ENCODE measurements at places on chromosomes 4 and X.

GRCh38 chr4:7854697-7855370 is 84.8 kb downstream of the AFAP1 start:
- DNase-seq, result no peak

DNA sequence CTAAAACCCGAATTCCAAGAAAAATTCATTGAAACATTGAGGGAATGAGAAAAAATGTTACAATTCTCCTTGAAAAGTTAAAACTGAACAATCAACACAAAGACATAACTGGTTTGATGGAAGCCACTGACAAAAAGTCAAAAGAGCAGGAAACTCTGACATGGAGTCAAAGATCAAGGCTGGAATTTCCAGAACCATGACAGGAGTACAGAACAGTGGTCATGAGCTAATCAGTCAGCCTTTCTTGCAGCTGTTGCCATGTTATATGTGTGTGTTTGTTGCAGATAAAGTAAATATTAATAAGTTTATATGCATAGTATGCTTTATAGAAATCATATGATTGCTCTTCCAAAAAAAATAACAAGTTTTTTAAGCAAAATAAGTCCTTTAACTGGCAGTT is 184.7 kb upstream of the HCCS start:
- no peak for DNase-seq

DNA sequence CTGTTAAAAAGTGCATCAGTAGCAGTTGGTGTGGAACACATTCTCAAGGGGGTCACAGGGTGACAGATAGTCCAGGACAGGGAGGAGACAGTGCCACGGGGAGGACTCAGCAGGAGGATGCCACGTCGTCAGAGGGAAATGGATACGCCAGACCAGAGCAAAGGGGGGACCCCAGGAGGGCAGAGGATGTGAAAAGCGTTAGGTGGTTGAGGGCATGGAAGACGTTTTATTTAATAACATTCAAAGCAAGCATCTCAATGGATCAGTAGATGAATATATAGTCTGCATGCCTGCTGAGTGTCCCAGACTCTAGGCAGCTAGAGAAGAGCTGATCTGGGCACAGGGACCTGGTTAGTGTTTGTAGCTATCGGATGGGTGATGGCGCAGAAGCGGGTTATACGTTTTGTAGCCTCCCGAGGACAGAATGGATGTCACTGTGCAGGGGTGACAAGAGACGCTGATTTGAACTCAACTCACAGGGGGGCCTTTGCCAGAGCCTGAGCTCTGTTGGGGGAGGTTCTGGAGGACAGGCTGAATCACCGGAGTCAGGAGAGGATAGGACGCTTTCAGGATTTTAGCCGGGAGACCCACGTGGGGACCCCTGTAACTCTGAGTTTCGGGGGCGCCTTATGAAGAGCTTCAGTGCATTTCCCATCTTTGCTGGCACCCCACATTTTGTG is 81.3 kb downstream of the STOX2 start:
- no peak for DNase-seq

GRCh38 chrX:29090811-29091210 is 503.6 kb downstream of the IL1RAPL1 start:
- no peak for DNase-seq

GRCh38 chr4:131054489-131055019 is 1958.6 kb downstream of the C4orf33 start:
- DNase-seq, result no peak

DNA sequence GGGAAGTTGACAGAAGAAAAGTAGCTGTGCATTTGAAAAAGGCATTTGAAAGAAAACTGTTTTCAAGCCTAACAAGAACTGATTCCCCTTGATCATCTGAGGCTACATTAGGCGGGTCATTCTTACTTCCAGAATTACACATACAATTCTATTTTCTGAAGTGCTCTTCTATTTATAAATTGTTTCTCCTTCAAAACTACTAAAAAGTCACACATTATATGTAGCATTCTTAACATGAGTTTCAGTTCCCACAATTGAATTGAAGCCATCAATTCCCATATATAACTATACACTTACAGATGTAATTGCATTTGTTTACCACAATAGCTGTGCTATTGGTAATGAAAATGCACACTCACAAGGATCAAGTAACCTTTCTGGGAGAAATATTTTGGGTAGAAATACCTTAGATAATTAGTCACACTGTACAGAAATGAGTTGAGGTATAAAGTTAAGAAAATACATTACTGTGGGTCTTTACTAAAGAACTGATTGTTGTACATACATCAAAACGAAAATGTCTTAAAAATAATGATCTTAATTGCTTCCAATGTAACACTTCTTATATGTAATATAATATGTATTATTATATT is 1688.0 kb upstream of the AGA start:
- DNase-seq, result no peak

- no peak for DNase-seq
Observed at GRCh38 chrX:97026406-97026805, 142.7 kb downstream of the RPA4 start.

DNA sequence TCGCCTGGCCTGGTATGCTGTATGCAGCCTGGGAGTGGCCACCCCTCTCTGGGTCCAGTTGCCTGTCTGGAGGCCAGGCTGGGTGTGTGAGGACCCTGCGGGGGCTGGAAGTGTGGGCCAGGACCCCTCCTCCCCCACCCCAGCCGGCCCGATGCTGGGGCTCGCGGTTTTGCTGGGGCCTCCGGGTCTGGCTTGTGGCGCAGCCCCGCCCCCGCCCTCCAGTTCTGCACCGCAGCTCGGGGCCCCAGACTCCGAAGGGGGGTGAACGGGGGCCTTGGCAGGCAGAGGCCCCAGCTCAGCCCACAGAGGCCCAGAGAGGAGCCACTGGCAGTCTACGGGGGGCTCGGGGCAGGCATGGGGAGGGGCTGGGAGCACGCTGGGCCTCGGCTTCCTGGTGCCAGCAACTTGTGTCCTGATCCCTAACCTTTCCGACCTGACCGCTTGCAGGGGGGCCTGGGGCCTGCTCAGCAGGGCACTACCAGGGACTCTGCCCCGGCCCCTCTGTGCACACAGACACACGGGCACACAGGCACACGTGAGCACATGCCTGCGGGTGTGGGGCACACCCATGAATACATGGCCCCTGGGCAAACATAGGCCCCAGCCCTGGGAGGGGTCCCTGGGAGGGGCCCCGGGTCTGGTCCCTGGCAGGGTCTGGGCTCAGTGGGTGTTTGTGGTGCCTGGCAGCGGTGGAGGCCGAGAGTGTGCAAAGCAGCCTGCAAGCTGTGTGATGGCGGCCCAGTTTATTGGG is 21.4 kb upstream of the FGFR3 start:
- no peak for DNase-seq

DNA sequence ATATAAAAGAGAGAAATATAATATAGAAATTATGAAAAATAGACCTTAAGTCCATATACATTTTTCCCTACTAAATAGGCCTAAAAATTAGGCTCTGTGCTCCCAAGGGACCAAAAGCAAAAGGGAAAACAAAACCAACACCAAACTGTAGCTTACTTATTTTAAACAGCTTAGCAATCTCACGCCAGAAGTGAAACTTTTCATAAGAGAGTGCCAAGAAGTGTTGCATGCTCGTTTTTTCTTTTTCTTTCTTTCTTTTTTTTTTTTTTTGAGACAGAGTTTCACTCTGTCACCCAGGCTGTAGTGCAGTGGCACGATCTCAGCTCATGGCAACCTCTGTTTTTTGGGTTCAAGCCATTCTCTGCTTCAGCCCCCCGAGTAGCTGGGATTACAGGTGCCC is 250.4 kb downstream of the TMA16 start:
- DNase-seq, result no peak

- DNase-seq, result no peak
Observed at GRCh38 chr4:114494246-114494803, 104.3 kb upstream of the UGT8 start.

DNA sequence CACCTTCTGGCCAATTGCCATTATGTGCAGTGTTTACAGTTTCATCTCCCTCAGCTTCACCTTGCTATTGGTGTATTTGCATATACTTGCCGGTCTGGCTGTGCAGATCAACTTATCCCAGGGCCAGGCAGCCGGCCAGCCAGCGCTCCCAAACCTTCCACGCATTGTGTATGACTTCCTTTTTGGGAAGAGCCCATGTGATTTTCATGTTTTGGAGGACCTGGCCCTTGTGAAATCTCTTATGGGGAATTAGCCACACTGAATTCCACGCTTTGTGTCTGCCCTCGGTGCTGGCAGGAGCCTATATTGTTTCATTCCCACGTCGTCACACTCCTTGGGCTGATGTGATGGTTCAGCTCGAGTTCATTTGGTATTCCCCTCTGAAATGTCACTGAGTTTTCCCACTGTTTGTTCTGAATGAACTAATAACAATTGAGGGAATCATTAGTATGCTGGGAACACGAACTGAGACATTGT is 6.0 kb upstream of the PDLIM3 start:
- no peak for DNase-seq

DNA sequence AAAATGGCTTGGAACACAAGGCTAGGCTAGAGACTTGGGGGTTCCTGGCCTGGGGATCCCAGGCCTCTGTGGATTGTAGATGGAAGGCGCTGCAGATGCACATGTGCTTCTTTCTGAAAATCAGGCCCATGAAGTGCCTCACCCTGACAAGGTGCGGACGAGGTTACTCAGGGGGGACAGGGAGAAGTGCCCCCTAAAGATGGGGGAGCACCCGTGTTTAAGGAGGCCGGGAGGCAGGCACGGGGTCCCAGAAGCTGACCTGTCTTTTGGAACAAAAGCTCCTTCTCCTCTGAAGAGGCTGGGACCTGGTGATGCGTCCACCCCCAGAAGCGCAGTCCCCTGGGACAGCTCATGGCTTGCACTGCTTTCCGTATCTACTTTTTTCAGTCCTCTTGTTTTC is 2.4 kb downstream of the PDZD4 start:
- no peak for DNase-seq

DNA sequence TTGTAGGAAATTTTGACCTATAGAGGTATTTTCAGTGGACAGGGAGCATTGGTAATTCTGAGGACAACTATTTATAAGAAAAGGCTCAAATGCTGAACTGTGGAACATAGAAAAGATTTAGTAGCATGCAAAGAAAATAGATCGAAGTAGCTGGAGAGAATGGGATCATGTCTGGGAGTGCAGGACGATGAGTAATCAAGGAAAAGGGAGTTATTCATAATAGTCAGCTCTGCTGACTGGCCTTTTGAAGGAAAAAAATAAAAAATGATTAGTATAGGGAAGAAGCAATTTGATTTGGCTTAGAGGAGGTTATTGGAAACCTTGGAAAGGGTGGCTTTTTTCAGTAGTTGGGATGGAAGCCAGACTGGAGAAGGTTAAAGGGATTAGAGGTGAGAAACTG is 22.9 kb upstream of the ANK2 start:
- no peak for DNase-seq

DNA sequence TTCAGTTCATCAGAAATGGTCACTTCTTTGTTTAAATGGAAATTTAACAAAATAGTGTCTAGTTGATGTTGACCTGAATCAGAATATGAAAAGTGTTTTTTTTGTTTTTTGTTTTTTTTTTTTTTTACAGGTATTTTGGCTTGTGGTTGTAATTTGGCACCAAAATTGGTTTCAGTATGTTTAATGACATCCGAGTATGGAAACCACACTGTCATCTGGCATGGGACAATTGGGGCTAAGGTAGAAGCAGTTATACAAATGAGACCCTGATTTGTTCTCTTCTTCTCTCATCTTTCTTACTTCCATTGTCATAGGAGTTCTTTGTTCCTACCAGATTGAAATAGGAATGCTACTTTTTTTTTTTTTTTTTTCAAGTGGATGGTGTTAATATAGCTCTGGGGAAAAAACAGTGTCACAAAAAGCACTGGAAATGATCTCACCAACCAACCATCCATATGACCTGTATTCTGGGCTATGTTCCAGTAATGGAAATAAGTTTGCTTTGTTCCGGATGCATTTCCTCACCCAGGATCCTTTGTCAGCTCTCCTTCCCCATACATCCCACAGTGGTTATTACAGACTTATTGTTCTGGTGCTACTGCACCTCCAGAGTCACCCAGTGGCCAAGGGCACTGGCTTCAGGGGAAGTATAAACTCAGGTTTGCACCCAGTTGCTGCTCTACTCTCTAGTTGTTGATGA is 95.8 kb downstream of the ATXN3L start:
- DNase-seq, result no peak

- DNase-seq, result no peak
Observed at GRCh38 chrX:3520982-3521381, 174.5 kb upstream of the MXRA5 start.

DNA sequence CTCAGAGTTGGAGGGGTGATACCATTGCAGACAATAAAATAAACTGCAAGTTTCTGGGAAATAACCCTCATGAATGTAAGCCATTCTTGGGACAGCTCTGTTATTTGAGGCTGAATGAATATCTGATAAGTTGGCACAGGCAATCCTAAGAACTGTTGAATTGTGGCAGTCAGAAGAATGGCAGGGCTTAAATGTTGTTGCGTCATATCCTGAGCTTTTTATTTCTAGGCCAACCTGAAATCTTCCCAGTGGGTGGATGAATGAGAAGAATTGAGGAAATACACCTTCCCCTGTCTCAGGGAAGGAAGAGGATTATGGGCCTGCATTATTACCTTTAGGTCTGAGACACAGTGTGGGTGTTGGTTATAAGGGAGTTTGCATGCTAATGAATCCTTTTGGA is 64.4 kb upstream of the C4orf54 start:
- no peak for DNase-seq

- no peak for DNase-seq
Observed at GRCh38 chrX:100316987-100317386, 93.1 kb downstream of the PCDH19 start.

Measured in T1000 (cell line).